ENCODE measurements at places on chromosomes 5 and 9.

- DNase-seq: no peak
These were observed 201.3 kb downstream of the FANCC start for GRCh38 chr9:95116002-95116807.

- no peak for DNase-seq
These were observed 75.6 kb upstream of the ZSWIM6 start for GRCh38 chr5:61256474-61256873.

DNA sequence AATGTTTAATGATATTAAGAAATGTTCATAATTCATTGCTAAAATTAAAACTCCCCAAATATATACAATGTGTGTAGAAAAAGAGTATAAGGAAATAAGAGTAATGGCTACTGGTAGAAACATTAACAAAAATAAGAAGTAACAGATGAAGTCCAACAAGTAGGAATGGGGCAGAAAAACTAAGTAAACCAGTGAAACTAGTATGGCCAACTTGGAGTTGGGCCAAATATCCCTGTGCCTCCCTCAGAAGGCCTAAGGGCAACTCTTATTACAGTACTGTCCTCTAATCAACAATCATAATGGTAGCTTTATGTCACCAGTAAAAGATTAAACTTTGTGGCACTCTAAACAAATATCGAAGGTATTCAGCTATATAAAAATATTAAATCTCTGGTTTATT, 93.5 kb downstream of the SSBP2 start:
- no peak for DNase-seq

GRCh38 chr5:39721394-39721793, 296.6 kb upstream of the DAB2 start:
- no peak for DNase-seq

DNA sequence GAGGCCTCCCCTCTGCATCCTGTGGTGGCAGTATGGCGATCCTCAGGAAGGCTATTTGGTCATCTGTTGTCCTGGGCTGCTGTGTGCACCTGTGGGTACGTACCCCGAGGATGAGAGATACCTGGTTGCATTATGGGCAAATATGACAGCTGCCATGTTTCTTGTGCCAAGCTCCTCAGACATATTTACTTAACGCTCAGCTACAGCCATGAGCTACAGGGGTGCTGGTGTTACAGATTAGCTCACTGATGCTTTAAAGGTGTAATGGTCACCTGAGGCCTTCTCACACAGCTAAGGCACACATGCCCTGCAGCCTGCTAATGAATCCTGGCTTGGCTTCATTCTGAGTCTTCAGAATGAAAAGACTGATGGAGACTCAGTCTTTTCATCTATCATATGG, 12.0 kb downstream of the NDST1 start:
- DNase-seq: no peak

DNA sequence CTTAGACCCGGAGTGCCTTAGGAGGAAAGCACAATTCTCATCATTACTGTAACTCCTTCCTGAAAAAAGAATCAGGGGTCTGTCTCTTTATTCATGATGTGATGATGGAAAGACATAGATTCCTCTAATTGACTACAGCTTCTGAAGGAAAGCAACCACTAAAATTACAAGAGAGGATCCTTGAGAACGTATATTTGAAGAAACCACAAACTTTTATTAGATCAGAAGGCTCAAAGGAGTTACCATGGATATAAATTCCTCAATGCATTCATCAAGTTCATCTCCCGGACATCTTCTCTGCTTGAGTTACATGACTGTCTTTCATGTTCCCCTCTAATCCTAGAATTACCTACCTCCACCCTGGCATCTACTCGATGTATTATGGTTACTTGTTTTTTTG, 104.1 kb upstream of the PAPPA start:
- DNase-seq: no peak

- no peak for DNase-seq
These were observed 507.4 kb downstream of the KDM4C start for GRCh38 chr9:7265181-7265580.

- no peak for DNase-seq
These were observed 410.9 kb upstream of the PRR16 start for GRCh38 chr5:120052916-120053828.

DNA sequence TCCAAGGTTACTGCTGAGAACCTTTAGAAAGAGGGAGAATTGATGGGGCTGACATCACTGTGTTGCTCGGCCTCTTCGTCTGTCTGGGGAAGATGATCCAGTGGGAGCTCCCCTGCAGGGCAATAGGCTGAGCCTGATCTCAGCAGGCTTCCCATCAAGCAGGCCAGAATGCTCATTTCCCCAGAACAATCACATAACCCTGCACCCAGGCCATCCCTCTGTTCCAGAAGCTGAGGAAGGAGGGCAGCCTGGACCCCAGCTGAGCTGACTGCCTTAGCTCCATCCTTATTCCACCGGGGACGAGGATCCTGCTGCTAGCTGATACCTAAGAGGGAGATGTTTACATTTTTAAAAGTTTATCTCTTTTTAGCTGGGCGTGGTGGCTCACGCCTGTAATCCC, 11.6 kb upstream of the CDC23 start:
- DNase-seq: no peak

- DNase-seq: no peak
These were observed 145.8 kb downstream of the ACTL7B start for GRCh38 chr9:108709997-108710396.

DNA sequence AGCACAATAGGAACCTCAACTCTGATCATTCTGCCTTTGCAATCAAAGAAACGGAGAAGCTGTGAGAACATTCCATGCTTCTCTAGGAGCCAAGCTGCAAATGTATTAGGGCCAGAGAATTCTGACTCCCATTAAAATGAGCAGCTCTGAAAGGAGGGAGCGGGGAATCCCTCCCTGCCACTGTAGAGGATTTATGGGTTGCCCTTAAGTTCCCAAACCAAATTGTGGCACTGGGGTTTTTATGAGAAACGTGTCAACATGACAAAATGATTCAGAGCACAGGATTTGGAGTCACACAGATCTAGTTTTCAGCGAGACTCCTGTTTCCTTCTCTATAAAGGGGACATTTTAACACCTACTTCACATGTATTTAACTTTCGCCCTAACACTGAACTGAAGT, 1.8 kb downstream of the IL6ST start:
- DNase-seq: no peak

DNA sequence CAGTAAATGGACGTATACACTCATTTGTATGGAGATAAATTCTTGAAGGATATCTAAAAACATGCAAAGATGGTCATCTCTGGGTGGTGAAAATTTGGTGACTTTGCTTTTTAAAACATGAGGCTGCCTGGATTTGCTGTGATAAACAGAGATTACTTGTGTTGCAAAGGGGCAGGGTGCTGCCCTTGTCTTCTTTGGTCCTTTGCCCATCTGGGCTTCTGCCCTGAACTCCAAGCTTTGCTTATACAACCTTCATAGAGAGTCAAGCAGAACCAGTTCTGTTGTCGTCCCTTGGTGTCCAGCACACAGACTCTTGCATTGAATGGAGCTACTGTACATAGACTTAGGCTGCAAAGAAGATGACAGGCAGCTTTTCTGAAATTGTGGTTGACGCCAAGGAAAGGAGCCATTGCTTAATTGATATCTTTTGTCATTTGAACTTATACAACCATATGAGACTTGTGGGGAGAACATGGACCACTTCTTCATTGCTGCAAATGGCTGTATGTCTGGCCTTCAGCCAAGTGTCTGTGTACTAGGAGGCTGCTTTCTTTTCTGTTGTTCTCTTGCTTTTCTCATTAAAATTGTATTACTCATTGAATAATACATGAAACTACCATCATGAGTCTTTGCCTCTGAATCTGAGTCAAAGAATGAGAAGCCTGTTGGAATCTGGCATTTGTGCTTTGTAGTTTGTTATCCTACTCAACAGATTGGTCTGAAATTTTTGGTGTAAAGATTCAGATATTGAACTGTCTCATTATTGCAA, 152.5 kb downstream of the DMRT2 start:
- DNase-seq: no peak

DNA sequence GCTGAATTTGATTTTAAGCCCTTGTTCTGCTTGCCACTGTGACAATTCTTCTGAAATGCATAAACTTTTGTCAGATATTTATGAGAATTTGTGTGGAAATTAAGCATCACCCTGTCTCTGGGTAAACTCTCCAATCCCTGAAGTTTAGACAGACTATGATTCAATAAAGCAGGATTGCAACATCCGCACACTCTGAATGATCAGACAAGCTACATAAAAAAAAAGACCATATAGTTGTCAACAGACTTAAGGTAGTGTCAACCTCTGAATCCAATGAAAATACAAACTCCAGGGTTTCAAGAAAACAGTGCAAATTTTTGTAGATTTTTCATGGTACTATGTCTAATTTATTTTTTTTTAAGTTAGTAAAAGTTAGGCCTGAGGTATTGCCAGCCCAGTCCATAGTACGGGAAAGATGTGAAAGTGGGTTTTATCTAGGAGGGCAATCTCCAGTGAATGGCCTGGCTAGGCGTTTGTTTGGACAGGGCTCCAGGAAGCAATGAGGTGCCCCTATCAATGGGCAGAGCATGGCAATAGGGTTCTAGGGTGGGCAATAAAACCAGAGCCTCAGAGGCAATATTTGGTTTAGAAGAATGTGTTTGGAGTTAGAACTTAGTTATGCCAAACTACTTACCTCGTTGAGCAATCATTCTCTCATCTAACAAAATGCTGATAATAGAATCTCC, 762.6 kb upstream of the SEMA6A start:
- no peak for DNase-seq

- no peak for DNase-seq
These were observed 52.1 kb downstream of the CYSTM1 start for GRCh38 chr5:140227046-140227445.

GRCh38 chr5:170353961-170354360, 35.2 kb downstream of the KCNMB1 start:
- DNase-seq: no peak

- DNase-seq: no peak
These were observed 184.6 kb upstream of the PUM3 start for GRCh38 chr9:3028535-3028934.

- DNase-seq: no peak
These were observed 1013.6 kb downstream of the CDH9 start for GRCh38 chr5:26024774-26025173.

Measured in stimulated activated CD8-positive, alpha-beta memory T cell treated with anti-CD3 and anti-CD28 coated beads, Interleukin-4, amount 100 ng/mL, for 1 hour (primary cell).